ENCODE measurements at places on chromosomes 13 and 19.

DNA sequence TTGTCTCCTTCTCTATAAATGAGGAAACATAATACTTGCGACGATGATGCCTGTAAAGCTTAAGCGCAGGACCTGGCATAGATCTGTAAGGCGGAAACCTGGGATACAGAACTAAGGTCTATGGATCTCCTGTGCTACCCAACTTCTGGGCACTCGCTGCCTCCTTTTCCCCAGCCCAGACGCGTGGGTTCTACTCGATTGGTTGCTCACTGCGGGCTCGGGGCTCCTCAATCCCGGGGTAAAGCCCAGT lies 615 bp upstream of the PSMC4 start:
- no peak for DNase-seq

DNA sequence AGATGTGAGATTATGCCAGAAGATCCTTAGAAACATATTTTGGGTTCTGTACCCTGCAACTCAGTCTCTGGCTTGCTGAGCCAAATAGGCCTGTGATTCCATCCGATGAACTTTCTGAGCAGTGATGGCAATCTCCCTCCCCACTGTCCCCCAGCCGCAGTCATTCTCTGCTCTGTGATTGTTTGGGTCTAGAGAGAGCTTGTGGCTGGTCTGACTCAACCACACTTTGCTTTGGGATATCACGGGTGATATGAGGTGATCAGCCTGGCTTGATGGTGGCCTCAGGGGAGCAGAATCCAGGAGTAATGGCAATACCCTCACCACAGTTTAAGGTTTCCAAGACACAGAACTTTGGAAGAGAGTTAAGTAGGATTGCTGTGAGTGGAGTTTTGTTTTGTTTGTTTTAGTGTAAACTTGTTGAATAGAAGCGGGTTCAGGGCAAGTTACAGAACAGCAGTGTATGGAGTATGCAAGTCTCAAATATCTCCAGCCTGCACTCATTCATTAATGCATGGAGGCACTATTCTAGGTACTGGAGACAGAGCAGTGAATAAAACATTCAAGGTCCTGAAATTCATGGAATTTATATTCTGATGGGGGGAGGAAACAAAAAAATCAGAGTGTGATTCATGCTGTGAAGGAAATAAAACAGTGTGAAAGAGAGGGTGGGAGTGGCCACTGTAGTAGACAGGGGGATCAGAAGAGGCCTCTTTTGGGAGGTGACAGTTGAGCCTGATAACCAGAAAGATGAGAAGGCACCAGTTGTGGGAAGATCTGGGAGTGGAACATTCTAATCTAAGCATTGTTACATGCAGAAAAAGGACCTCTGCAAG lies 5.3 kb downstream of the SAMD4B start:
- DNase-seq: no peak

GRCh38 chr19:18868380-18869022 lies 27.5 kb downstream of the CERS1 start:
- DNase-seq: no peak

GRCh38 chr19:41456342-41456918 lies 13.5 kb downstream of the ERICH4 start:
- DNase-seq: no peak

All from A549 (cell line).